ENCODE measurements at places on chromosomes 4 and X.

DNA sequence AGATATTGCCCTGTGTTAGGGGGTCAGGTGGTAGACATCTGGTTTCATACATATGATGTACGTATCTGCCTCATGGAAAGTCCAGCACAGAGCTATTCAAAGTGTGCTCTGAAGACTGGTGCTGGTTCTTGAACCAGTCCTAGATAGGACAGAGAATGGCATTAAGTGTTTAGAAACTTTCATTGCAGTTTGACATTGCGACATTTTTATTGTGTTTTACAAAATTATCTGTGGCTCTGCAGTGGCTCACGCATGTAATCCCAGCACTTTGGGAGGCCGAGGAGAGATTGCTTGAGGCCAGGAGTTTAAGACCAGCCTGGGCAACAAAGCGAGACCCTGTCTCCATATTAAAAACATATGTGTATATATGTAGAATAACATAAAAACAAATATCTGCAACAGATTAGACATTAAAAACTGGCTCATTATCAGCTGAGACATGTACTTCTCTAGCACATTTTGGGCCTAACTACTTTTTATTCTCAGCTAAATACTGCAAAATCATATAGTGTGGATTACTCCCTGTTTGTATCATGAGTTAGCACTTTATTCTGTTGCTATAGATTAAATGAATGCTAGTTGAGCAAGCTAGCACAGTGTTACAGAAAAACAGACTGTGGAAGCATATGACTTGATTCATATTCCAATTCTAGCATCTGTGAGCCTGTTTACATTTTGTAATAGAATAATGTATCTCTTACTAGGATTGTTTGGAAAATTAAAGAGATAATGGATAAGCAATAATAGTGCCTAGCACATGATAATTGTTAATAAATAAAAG lies 57.1 kb downstream of the USP9X start:
- DNase-seq = no peak

- no peak for DNase-seq
These were observed 99.4 kb upstream of the PGRMC2 start for GRCh38 chr4:128386761-128387599.

- DNase-seq = no peak
These were observed 165.7 kb downstream of the RAPGEF2 start for GRCh38 chr4:159268607-159269006.

GRCh38 chrX:11540532-11541377 lies 125.0 kb downstream of the ARHGAP6 start:
- DNase-seq = no peak

GRCh38 chr4:59091146-59092142 lies 1981.3 kb upstream of the IGFBP7 start:
- DNase-seq = no peak

- no peak for DNase-seq
These were observed 425.2 kb downstream of the IDS start for GRCh38 chrX:149079805-149080406.

DNA sequence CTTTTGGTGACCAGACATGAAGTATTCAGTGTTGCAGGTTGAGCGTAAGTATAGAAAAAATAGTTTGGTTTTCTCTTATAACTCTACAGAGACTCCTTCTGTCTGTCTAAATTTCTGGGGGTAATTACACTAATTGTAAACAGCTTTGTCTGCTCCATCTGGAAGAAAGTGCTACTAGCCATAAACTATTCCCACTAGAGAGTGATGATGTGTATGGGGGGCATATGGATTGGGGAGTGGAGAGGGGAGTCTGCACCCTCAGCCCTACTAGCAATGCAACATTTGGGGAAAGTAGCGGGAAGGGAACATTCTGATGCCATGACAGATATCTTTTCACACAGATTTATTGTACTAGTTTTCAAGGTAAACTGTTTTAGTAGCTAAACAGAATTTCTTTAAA lies 549.7 kb downstream of the TRIML1 start:
- DNase-seq = no peak

DNA sequence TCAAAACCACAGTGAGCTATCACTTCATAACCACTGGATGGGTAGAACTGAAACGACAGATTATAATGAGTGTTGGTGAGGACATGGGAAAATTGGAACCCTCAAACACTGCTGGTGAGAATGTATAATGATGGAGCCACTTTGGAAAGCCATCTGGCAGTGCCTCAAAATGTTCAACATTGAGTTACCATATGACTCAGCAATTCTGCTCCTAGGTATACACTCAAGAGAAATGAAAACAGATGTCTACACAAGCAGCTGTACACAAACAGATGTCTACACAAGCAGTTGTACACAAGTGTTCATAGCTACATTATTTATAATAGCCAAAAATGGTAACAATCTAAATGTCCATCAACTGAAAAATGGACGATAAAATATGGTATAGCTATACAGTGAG lies 143.9 kb downstream of the PDGFRA start:
- no peak for DNase-seq

- no peak for DNase-seq
These were observed 34.4 kb upstream of the HMX1 start for GRCh38 chr4:8905773-8906667.

DNA sequence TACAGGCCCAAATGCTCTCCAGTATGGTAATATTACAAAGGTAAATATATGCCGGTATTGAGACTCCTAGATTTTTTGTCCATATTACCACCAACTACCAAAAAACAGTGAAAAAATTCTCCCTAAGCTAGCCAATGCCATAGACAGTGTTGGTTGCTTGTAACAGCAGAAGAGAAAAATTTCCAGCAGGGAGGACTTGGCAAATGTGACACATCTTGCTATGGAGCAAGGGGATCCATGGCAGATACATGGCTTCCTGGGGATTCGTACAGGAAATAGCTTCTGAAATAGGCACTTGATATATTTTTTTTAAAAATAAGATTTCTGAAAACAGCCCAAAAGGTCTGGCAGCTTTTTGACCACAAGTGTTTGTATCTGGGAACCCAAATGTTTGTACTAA lies 14.6 kb downstream of the SLITRK4 start:
- no peak for DNase-seq

DNA sequence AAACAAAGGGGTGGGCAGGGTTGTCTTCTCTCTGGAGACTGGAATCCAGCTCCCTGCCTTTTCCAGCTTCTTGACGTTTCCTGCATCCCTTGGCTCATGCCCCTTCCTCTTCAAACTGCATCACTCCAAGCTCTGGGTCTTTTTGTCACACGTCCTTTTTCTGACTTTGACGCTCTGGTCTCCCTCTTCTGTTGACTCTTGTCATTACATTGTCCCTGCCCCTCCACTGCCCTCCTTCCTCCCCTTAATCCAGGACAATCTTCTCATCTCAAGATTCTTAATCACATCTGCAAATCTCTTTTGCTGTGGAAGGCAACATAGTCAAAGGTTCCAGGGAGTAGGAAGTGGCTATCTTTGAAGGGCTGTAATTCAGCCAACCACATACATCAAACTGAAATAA lies 178.3 kb downstream of the TMA16 start:
- DNase-seq = no peak

- no peak for DNase-seq
These were observed 11.6 kb downstream of the CXCL13 start for GRCh38 chr4:77617203-77617602.

DNA sequence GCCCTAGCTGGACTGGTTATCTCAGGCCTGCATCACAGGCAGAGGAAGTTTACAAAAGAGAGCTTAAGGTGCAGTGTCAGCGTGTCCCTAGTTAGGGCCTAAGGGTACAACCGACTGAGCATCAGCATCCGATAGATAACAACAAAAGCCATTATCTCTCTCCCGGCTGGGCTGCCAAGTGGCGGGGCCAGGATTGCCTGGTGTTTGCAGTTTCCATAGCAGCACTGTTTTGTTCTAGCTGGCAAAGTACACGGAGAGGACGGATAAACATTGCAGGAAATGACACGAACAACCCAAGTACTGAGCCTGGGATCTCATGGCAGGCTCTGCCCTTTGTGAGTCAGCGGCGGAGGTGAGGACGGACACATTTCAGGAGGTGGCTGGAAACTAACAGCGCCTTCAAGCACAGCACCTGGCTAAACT lies 104.7 kb upstream of the NOCT start:
- DNase-seq = no peak

Measured in stimulated activated CD4-positive, alpha-beta T cell treated with anti-CD3 and anti-CD28 coated beads, Interleukin-1b, Interleukin-23, amount 100 ng/mL, for 1 hour (primary cell).